ENCODE measurements at places on chromosomes 3 and 15.

DNA sequence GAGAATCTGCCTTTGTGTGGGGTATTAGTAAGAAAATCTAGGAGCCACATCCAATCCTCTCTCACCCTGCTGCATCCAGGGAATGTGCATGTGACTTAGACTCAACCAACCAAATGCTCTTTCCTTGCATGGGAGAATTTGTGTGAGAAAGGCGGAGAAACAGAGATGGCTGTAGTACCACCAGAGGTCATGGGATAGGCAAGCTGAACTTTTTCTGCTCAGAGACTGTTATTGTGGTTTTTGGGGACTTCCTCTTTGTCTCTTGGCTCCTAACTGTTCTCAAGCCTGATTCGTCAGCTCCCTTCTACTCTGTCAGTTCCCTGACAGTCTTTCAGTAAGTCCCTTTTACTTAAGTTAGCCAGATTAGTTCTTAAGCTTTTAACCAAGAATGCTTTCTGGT lies 2.6 kb upstream of the ZSCAN2 start:
- 0 out of 2 replicates have a peak, but pooled peaks cover 6% of the 10 kb centered on the region for H3K4me1 ChIP-seq
- no peak overlapping the region for H3K4me3 ChIP-seq
- no peak overlapping the region for H3K27ac ChIP-seq
- H3K36me3 ChIP-seq: no peaks in the 10 kb centered on the region
- no peaks in the 10 kb centered on the region for H3K27me3 ChIP-seq

- H3K4me3 ChIP-seq: no peak overlapping the region
- H3K27me3 ChIP-seq: no peaks in the 10 kb centered on the region
- H3K4me1 ChIP-seq: no peaks in the 10 kb centered on the region
- no peaks in the 10 kb centered on the region for H3K36me3 ChIP-seq
- DNase-seq: no peak
Observed at GRCh38 chr3:51874889-51875288, 512 bp downstream of the IQCF5 start.

- DNase-seq: peak; percentile 77
- no peaks in the 10 kb centered on the region for H3K27me3 ChIP-seq
- H3K4me1 ChIP-seq: peaks cover 17% of the 10 kb centered on the region
- H3K36me3 ChIP-seq: no peaks in the 10 kb centered on the region
- H3K27ac ChIP-seq: no peak overlapping the region
Observed at GRCh38 chr3:78754066-78754743, 1013.6 kb downstream of the ROBO1 start.

DNA sequence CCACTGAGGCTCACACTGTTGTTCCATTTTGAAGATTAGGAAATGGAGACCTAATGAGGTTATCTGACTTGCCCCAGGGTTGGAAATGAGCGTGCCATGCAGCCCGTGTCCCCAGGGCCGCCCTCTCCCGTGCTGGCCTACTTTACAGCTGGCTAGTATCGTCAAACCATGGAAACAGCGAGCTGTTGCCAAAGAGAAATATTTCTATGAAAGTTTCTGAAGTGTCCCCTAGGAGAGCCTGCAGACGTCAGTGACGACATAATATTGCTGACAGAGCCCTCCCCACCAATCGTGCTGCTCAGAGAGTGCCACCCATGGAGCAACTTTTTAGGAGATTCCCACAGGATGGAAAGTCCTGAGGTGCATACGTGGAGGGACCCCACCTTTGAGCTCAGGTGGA lies 11.2 kb upstream of the FAM174B start:
- H3K27ac ChIP-seq: no peak overlapping the region
- H3K4me3 ChIP-seq: no peak overlapping the region
- no peaks in the 10 kb centered on the region for H3K36me3 ChIP-seq
- H3K4me1 ChIP-seq: 0 out of 2 replicates have a peak, but pooled peaks cover 4% of the 10 kb centered on the region

DNA sequence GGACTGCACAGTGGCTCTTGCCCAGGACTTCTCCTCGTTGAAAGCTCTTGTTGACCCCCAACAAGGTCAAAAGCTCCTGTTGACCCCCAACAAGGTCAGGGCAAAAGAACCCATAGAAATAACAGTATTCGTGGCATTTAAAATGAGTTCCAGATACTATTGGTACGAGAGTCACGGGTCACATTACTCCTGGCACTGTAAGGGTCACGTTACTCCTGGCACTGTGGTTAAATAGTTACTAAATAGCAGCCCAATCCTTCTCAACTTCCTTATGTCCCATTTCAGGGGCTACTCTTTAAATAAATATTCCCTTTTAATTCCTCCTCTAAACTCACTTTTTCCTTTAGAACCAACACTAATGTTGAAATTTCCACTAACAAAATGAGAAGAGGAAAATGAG lies 18.2 kb upstream of the ADCY5 start:
- H3K4me1 ChIP-seq: no peaks in the 10 kb centered on the region
- H3K27me3 ChIP-seq: peaks cover 52% of the 10 kb centered on the region
- no peak overlapping the region for H3K27ac ChIP-seq

DNA sequence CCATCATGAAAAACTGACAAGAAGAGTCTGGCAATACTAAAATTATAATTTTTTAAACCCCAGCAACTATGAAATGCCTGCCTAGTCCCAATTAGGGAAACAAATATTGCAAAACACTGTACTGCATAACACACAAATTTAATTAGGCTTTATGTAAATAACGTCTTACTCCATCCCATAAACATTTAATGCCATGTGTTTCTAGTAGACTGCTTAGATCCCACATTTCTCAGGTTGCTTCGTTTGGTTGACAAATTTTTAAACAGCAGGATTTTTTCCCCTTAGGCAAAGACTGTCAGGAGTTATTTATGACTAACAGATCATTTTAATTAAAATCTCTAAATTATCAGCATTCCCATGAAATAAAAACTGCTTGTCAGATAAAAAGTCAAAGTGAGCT lies 29.9 kb downstream of the EIF2AK4 start:
- no peak overlapping the region for H3K27ac ChIP-seq
- H3K27me3 ChIP-seq: no peaks in the 10 kb centered on the region
- no peak overlapping the region for H3K4me3 ChIP-seq
- H3K36me3 ChIP-seq: peaks cover 58% of the 10 kb centered on the region
- DNase-seq: no peak
- H3K4me1 ChIP-seq: no peaks in the 10 kb centered on the region

DNA sequence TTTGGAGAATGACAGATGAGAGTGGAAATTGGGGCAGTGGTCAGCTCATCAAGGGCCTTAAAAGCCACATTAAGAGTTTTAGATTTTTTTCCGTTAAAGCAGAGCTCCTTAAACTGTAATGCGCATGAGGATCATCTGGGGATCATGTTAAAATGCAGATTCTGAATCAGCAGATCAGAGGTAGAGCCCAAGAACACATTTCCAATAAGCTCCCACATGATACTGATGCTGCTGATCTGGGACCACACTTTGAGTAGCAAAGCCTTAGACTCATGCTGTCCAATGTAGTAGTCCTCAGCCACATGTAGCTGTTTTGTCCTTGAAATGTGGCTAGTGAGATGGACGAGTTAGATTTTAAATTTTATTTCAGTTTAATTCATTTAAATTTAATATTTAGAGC lies 26.3 kb upstream of the POMGNT2 start:
- H3K27ac ChIP-seq: no peak overlapping the region
- no peak for DNase-seq
- no peaks in the 10 kb centered on the region for H3K4me1 ChIP-seq
- H3K4me3 ChIP-seq: no peak overlapping the region
- H3K36me3 ChIP-seq: no peaks in the 10 kb centered on the region
- 0 out of 2 replicates have a peak, but pooled peaks cover 6% of the 10 kb centered on the region for H3K27me3 ChIP-seq

GRCh38 chr3:179068779-179069530 lies 2.7 kb downstream of the ZMAT3 start:
- H3K27me3 ChIP-seq: no peaks in the 10 kb centered on the region
- H3K4me3 ChIP-seq: peak overlapping the region; percentile 85
- H3K4me1 ChIP-seq: peaks cover 15% of the 10 kb centered on the region

GRCh38 chr15:99441444-99441800 lies 124.4 kb upstream of the MEF2A start:
- H3K27me3 ChIP-seq: no peaks in the 10 kb centered on the region
- H3K4me1 ChIP-seq: peaks cover 19% of the 10 kb centered on the region
- H3K27ac ChIP-seq: no peak overlapping the region
- no peaks in the 10 kb centered on the region for H3K36me3 ChIP-seq
- DNase-seq: no peak

DNA sequence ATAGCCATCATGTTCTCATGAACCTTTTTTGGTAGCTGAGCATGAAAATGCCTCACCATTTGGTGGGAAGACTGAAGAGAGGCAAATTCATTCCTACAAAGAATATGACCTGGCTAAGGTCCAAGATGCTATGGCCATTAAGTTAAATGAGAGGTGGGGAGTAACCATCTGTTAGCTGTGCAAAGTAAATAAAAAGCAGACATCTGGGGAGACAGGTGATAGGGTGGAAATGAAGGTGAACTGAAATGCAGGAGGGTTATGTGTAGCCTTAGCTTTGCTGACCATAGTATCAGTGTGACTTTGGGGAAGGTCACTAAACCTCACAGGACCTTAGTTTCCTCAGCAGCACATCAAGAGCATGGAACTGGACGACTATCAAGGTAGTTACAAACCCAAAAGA lies 111.0 kb upstream of the STRIT1 start:
- DNase-seq: no peak
- H3K4me3 ChIP-seq: no peak overlapping the region
- H3K27me3 ChIP-seq: no peaks in the 10 kb centered on the region
- peaks cover 20% of the 10 kb centered on the region for H3K4me1 ChIP-seq

DNA sequence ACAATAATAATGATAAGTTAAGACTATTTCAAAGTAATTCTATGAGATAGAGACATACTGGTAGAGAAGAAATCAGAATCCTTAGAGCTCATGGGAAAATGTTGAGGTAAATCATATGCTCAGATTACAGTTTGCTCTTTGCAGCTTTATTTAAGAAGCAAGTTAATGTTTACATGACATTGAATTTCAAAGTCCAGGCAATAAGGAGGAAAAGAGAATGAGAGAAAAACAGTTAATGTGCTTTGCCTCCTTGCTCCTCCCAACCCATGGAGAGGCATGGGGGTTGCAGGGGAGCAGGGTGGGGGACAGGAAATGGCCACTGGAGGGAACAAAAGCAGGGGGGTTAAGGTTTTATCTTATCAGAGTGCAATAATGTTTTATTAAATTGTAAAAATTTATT lies 42.2 kb upstream of the ZBTB38 start:
- H3K27ac ChIP-seq: no peak overlapping the region
- no peaks in the 10 kb centered on the region for H3K36me3 ChIP-seq
- no peaks in the 10 kb centered on the region for H3K27me3 ChIP-seq

DNA sequence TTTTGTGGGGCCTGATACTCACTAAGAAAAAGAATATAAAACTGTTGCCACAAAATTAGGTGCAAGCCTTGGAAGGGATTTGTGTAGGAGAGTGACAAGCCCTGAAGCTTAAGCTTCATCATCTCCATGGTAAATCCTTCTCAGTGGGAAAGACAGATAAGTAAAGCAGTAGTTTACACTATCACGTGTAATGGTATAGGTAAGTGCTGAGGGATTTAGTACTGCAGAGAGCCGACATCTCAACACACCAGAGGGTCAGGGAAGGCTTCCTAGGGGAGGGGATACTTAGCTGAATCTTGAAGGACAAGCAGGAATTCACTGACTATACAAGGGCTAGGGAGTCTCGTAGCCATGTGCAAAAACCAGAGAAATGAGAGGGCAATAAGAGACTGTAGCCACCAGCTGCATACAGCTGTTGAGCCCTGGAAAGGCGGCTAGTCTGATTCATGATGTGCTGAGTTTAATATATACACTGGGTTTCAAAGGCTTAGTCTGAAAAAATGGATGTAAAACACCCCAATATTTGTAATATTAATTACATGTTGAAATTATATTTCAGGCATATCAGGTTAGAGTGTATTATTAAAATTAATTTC lies 11.1 kb downstream of the SLC24A1 start:
- no peak for DNase-seq
- no peaks in the 10 kb centered on the region for H3K36me3 ChIP-seq
- H3K4me1 ChIP-seq: peaks cover 15% of the 10 kb centered on the region
- no peaks in the 10 kb centered on the region for H3K27me3 ChIP-seq
- H3K27ac ChIP-seq: 0 out of 2 replicates have a peak overlapping the region, but pooled peaks have one; percentile 12

- H3K36me3 ChIP-seq: no peaks in the 10 kb centered on the region
- H3K27me3 ChIP-seq: no peaks in the 10 kb centered on the region
Observed at GRCh38 chr3:119145500-119146167, at the start of gene TEX55. Gene TEX55 (plus strand): TSS chr3:119146165. CDS start chr3:119146190, 25 bp downstream.

GRCh38 chr3:194622621-194623340 lies 10.4 kb downstream of the TMEM44 start:
- H3K27ac ChIP-seq: no peak overlapping the region
- no peak overlapping the region for H3K4me3 ChIP-seq
- H3K27me3 ChIP-seq: no peaks in the 10 kb centered on the region
- DNase-seq: no peak
- no peaks in the 10 kb centered on the region for H3K4me1 ChIP-seq

DNA sequence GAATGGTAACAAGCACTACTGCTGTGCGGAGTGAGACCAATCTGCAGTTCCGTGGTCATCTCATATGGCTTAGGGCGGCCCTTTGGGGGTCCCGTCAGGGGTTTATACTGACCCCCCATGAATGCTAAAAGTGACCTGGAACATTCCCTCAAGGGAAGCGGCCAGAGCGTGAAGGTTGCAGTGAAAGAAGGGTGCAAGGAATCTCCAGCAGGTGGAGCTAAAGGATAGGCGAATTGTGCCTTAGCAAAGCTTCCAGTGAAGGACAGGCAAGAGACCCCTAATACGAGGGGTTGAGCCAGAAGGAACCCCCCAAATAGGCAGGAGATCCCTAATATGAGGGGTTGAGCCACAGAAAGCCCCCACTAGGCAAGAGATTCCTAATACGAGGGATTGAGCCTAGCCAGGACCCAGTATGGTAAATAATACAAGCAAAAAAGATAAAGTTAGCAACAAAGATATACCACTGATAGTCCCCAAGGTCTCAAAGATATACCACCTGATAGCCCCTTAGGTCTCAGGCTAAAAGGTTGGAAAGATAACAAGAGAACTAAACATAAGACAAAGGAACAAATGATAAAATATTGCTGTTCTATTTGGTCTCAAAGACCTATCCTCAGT lies 32.8 kb downstream of the ZNF589 start:
- H3K27ac ChIP-seq: no peak overlapping the region
- no peaks in the 10 kb centered on the region for H3K27me3 ChIP-seq
- no peaks in the 10 kb centered on the region for H3K36me3 ChIP-seq
- no peak overlapping the region for H3K4me3 ChIP-seq
- H3K4me1 ChIP-seq: no peaks in the 10 kb centered on the region

DNA sequence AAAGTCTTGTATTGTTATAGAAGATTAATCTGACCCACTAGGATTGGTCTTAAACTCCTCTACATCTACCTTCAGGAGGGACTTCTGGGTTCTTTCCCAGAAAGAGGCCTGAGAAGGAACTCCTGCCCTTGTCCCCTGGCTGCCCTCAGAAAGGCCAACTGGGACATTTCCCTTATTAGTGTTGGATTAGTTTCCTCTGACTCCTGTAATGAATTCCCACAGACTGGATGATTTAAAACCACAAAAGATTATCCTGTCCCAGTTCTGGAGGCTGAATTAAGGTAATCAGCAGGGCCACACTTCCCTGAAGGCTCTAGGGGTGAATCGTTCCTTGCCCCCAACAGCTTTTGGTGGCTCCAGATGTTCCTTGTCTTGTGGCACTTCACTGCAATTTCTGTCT lies 102.8 kb upstream of the NMNAT3 start:
- DNase-seq: no peak
- peaks cover 10% of the 10 kb centered on the region for H3K27me3 ChIP-seq
- no peaks in the 10 kb centered on the region for H3K36me3 ChIP-seq
- no peak overlapping the region for H3K4me3 ChIP-seq
- H3K4me1 ChIP-seq: no peaks in the 10 kb centered on the region

All from GM23248 (cell line).